ENCODE measurements at places on chromosomes 16 and 17.

DNA sequence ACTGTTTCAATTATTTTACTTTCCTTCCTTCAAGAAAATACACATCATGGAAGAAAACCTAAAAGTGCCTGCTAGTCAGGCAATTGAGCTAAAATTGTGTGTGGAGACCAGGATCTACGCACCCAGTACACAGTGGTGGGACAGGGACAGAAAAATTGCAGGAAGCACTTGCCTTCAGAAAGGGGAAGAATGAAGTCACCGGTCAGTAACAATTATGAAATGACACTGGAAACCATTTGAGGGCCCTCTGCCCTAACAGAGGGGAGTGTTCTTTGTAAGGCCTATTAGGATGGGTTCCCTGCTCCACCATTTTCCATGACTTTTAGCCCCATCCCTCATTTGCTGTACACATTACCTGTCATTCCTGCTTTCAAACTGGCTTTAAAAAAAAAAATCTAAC, 4.5 kb upstream of the PHAF1 start:
- DNase-seq = no peak

DNA sequence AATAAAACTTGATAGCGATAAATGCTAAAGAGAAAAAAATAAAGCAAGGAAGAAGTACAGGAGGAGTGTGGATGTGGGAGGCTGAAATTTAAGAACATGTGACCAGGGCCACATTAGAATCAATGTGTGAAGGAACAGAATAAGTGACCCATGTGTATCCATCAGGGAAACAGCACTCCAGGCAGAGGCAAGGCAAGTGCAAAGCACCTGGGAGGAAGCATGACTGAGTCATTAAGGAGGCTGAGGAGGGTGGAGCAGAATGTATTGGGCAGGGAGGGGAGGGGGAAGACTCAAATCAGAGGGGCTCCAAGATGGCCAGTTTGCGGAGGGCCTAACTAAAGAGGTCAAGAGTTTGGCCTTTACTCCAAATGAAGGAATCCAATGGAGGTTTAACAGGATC, 8.0 kb downstream of the CDR2 start:
- DNase-seq = no peak

DNA sequence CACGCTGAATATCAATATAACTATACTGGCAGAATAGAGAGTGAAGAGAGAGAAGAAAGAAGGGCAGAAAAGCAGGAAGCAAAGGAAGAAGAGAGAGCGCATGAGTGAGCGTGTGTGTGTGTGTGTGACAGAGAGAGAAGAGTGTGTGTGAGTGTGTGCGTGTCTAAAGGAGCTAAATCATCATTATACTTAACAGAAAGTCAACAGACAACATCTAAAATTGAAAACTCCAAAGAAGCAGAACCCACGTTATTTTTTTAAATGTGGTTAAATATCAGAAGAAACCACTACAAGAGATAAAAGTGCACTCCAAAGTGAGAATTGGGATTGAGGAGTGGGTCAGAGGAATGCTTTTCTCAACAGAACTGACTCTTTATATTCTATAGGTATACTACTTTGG, 77.2 kb downstream of the BRIP1 start:
- no peak for DNase-seq

DNA sequence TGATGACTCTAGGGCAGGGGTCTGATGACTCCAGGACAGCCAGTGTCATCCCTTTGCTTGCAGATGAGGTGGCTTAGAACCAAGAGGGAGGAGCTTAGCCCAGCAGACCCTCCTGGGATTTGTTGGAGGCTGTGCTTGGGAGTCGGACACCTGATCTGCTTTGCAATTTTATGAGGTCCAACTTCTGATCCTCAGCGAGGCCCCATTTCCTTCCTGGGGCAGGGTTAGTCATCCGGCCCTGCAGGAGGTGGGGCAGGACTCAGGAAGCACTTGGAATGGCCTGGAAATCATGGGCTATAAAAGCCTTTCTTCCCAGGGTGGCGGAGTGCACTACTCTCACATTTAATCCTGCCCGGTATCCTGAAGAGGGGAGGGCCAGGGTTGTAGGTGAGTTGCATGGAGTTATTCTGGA, 168.5 kb downstream of the MSI2 start:
- no peak for DNase-seq

- no peak for DNase-seq
These were observed 19.2 kb downstream of the LITAFD start for GRCh38 chr16:8901320-8901861.

DNA sequence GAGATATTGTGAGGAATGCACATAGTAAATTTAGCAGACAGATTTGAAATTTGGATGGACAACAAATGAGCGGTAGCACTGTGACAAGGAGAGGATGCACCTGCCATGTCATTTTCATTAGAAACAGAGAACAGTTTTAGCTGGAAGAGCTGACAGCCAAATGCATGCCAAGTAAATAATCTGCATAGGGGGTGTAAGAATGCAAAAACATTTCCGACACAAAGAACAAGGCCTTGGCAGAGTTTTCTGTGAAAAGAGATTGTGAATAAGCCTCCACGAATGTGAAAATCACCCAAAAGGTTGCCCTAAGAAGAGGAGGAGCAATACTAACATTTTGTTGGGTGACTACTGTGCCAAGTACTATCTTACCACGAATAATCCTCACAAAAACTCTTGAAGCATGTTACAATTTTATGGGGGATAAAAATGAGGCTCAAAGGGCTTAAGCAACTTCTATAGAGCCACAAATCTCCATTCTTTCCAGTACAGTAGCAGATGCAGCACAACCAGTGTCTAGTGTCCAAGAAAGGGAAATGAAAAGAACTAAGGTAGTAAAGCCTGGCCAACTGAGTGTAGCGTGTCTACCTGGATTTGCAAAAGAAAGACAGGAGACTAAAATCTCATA, 28.3 kb downstream of the TMEM100 start:
- DNase-seq = no peak

DNA sequence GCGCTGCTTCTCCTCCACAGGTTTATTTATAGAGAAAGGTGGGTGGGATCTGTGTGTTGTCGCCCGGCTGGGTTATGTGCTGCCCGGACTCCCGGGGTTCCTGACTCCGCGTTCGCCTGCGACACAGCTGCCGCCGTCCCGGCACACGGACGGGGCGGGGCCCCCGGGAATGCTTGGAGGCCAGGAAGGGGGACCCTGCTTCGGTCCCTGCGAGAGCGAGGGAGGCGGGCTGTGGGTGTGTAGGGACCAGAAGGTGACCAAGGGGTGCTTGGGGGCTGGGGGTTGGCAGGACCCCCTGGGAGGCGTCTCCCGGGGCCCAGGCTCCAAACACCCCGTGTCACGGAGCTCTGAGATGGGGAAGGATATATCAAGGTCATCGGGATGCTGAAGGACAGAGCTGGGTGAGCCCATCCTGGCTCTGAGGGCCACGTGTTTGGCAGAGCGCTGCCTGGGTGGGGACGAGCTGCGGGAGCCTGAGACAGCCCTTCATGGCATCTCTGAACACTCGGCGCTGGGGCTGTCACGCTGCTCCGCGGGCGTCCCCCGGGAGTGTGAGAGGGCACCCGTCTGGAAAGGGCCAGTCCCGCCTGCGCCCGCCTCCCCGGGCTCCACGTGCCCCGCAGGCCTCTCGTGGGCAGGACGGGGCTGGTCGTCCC, 4.2 kb downstream of the CACNA1H start:
- DNase-seq = no peak

GRCh38 chr17:74512624-74513091, 18.6 kb downstream of the CD300LB start:
- DNase-seq = no peak

- peak; percentile 10 for DNase-seq
These were observed 355.4 kb upstream of the SOX9 start for GRCh38 chr17:71765437-71765836.

DNA sequence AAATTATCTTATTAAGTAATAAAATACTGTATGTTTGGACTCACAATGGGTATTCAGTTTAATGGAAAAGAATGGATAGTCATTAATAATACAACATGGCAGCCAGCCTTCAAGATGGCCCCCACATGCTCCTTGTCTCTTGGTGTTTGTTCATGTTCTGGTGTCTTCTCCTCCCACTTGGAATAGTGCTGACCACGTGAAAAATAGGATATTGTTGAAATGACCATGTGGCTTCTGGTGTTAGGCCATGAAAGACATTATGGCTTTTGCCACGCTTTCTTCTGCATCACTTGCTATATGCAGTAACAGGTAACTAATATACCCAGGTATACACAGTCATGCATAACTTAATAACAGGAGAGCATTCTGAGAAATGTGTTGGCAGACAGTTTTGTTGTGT, 341.0 kb downstream of the KCNJ2 start:
- DNase-seq = no peak

DNA sequence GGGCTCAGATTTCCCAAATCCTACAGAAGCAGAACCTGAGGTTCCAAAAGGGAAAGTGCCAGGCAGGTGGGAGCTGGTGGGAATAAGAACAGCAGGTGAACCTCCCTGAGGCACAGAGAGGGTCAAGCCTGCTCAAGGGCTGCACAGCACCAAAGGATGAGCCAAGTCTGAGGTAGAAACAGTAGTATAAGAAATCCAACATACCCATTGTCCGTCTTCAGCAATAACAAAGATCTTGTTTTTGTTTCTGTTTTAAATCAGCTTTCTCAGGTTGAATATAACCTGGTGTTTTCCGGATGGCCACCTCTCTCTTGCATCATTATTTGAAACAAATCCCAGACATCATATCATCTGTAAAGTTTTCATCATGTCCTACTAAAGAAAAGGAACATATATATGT, 10.6 kb upstream of the CES3 start:
- no peak for DNase-seq

GRCh38 chr16:4523686-4524085, 14.9 kb downstream of the CDIP1 start:
- no peak for DNase-seq

- no peak for DNase-seq
These were observed 374.0 kb upstream of the ASIC2 start for GRCh38 chr17:33667052-33667509.

GRCh38 chr17:58083491-58084316, 485 bp downstream of the DYNLL2 start:
- DNase-seq = no peak

DNA sequence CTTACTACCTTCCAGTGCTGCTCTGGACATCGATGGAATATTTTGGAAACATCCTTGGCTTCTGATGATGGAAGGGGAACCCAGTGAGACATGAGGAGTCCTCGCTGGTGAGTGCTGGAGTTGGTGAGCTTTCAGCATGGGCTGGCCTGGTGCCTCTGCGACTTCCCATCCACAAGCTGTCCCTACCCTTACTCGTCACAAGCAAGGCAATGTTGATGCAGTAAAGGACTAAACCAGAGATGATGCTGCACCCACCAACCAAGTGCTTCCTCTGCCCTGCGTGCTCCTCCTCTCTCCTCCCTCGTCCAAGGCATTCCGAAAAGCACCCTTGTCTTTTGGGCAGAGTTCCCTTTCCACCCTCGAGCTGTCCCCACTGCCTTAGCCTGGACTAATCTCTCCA, 154.7 kb downstream of the GRIN2A start:
- no peak for DNase-seq

DNA sequence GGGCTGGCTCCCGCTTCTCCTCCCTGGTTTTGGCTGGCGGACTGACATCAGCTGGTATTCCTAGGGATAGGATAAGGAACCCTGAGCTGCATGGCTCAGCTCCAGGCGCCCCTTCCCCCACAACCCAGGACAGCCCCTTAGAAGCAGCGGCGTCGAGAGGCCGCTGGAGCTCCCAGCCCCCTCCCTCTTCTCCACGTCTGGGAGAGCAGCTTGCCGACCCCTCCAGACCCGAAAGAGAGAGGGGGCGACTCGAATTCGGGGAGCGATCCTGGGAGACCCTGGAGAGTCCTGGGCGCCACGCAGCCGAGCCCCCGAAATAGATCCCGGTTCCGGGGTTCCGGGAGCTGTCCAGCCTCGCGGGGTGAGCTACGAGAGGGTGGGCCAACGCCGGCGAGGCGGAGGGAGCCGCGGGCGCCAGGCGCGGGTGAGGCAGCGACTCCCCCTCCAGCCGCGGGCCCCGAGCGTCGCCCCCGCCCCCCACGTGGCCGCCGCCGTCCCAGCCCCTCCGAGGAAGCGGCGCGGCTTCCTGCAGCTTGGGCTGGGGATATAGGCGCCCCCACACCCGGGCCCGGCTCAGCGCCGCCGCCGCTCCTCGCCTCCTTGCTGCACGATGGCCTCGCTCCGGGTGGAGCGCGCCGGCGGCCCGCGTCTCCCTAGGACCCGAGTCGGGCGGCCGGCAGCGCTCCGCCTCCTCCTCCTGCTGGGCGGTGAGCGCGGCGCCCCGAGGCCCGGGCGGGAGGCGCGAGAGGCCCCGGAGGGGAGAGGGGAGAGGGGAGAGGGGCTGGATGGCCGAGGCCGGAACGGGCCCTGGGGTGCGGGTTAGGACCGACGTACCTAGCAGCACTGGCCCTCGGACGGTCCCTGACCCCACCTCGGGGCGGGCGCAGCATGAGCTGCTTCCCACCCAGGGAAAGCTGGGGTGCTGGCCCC, at the start of gene RAMP2:
RAMP2 (plus strand) TSS at position 576 of the 930 bp plus-strand sequence; CDS start at position 611, 35 bp downstream.
- no peak for DNase-seq

DNA sequence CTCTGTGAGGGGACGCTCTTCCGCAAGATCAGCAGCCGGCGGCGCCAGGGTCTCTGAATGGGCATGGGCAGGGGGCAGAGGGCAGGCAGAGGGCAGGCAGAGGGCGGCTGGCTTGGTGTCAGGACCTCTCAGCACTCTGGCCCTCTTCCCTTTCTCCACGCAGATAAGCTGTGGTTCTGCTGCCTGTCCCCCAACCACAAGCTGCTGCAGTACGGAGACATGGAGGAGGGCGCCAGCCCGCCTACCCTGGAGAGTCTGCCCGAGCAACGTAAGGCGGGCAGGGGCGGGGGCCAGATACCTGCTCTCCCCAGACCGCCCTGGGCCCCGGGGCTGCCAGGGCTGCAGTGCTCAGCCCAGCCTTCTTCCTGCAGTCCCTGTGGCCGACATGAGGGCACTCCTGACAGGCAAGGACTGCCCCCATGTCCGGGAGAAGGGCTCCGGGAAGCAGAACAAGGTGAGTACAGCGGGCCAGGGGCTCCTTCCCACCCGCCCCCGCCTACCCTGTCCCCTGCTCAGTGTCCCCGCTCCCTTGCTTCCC, 4.1 kb downstream of the ELMO3 start:
- DNase-seq = no peak

- no peak for DNase-seq
These were observed 15.8 kb downstream of the CDH16 start for GRCh38 chr16:66902648-66903543.

DNA sequence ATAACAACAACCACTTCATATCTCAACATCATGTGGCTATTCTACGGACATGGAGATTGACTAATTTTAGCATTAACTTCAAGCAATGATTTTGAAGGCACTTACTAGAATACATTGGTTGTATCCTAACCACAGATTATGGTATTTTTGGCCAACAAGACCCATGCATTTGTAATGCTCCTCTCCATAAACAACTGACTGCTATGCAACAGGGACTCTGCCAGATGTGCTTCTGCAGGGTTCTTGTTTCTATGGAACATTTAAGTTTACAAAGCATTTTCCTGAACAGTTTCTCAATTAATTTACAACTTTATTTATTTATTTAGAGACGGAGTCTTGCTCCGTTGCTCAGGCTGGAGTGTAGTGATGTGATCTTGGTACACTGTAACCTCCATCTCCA, 178.0 kb downstream of the PARN start:
- DNase-seq = no peak
